ENCODE measurements at places on chromosomes 6 and 20.

GRCh38 chr6:50120300-50120699 is 70.6 kb upstream of the DEFB112 start:
- no peak for DNase-seq

DNA sequence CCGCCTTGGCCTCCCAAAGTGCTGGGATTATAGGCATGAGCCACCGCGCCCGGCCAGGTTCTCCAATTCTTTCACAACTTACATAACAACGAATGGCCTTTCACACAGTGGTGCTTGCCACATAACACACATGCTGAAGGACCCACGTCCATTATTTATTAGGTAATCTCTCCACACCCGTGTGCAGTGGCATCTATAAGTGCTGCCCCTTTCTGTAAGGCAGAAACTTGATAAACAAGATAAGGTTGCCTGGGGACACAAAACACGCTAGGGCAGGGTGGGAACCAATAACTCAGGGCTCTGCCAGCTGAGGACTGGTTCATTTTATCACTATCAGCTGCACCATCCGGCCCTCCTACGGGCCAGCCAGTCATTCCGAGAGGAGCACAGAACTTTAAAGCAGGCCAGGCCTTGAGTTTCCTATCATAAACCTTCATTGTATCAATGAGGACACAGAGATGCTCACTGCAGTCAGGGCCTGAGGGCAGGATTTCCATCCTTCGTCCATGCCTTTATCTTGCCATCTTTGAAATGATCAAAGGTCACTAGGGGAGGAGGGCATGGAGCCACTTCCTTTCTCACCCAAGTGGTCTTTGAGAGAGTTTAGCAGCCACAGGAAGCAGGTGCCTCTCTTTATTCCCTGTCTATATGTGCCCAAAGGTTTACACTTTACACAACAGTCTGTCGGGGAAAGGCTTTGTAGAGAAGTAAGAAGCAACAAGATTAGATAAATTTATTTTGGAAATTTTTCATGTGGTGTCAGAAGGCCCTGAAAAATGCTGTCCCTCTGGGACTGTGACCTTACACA is 37.6 kb downstream of the GPLD1 start:
- DNase-seq, result no peak

DNA sequence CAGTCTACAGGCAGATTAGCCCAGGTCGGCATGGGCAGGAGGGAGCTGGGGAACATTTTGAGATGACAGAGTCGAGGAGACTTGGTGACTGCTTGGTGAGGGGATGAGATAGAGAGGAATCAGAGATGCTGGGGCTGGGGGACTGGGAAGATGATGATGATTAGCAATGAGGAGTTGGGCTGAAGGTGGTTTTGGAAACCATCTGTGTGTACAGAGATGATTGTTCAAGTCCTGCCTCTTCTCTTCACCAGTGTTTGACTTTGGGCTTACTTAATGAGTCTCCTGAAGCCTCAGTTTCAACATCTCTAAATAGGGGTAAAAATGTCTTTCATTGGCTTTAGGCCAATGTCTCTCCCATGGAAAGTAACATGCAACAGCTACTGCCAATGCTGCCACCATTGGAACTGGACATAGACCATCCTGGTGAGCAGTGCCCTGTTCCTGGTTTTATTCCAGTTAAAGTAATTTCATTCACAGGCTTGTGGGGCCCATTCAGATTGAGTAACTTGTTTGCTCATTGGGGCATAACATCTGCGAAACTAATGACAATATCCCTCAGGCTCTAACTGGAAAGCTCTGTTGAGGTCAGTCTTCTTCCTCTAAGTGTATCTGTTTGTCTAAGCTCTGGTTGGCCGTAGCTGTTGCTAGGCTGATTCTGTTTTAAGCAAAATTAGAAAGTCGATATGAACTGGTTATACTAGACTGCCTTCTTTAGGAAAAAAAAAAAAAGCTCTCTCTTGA is 99.1 kb downstream of the ARMC2 start:
- DNase-seq, result peak; percentile 13

DNA sequence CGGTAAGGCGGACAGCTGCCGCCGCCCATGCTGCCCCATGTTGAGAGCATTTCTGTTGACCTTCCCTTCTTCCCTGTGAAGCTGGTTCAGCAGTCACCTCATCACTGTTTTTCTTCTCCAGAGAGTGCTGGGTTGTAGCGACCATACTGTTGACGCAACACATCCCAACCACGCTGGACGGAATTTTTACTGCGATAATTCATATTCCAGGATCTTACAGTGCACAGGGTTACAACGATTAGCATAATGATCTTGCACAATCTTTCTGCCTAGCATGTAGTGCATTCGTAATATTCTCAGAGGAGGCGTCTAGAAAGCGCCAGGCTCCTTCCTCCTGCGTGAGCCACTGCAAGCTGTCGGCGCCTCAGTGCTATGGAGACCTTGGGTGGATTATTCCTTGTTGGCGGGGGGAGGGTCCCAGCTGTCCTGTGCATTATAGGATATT is 137.0 kb downstream of the MTHFD1L start:
- DNase-seq, result no peak

Measured in NCI-H1092 treated with DMSO at 0.1 percent for 48 hours (cell line).